ENCODE measurements at places on chromosomes 1 and 21.

DNA sequence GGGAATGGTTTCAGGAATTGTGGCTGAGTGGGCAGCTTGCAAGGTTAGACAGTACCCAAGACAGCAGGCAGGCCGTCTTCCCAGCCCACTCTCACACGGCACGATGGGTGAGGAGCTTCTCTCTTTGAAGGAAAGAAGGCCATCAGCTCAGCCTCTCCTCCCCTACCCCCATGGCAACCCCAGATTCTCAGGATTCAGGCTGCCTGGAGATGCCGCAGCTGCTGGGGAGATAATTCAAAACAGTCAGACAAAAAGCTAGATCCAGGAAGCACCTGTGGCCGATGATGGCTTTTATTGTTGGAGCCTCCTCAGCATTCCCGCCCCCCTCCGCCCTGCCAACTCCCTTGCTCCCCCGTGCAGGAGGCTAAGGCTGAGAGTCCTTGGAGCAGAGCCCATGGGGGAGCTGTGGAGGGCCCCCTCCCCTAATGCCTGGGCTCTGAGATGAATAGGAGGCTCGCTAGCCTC lies 220.5 kb downstream of the TRABD2B start:
- H3K4me3 ChIP-seq: no peak overlapping the region
- DNase-seq: no peak
- H3K27me3 ChIP-seq: peaks cover 20% of the 10 kb centered on the region
- no peaks in the 10 kb centered on the region for H3K4me1 ChIP-seq

DNA sequence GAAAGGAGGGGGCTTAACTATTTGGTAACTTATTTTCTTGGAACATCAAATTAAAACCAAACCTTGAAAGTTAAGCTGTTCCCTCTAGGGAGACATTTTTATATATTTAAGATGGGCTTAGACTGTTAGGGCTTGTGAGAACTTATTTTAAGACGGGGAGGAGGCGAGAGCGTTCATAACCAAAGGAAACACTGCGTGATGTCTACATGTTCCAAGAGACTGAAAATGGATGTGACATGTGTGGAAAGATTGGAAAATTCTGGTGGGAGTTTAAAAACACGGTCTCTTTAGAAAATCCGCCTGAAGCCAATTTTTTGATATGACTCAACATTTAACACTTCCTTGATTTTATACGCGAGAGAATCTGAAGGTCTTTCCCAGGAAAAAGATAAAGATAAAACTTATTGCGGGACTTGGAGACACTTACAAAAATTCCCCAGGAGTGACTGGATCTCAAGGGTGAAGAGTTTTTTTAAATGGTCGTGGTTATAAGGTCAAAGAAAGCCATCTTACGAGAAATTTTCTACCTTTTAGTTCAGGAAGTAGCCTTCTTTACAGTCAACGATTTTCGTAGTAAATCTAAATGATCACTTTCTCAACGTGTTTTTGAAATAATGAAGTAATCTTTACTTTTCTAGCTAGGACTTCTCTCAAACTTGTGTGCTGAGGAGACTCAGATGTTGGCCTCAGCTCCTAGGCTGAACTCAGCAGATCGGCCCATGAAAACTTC lies 828 bp downstream of the PNRC2 start:
- no peak for DNase-seq
- H3K4me1 ChIP-seq: peaks cover 40% of the 10 kb centered on the region
- peaks cover 55% of the 10 kb centered on the region for H3K36me3 ChIP-seq

- H3K4me1 ChIP-seq: peaks cover 19% of the 10 kb centered on the region
- H3K27ac ChIP-seq: peak overlapping the region; percentile 94
- peak overlapping the region; percentile 78 for H3K4me3 ChIP-seq
- DNase-seq: no peak
Measured at GRCh38 chr1:172359491-172359999, 60.9 kb upstream of the C1orf105 start.

DNA sequence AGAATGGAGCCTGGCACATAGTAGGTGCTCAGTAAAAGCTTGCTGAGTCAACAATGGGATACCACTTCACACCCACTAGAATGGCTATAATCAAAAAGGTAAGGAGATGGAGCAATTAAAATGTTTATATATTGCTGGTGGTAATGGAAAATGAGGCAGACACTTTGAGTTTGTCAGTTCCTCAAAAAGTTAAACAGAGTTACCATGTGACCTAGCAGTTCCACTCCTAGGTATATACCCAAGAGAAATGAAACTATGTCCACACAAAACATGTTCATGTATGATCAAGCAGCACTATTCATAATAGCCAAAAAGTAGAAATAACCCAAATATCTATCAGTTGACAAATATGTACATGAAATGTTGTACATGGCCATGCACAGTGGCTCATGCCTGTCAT lies 74.8 kb upstream of the ECE1 start:
- H3K4me1 ChIP-seq: peaks cover 7% of the 10 kb centered on the region
- H3K4me3 ChIP-seq: no peak overlapping the region
- no peaks in the 10 kb centered on the region for H3K36me3 ChIP-seq
- no peak for DNase-seq
- no peak overlapping the region for H3K27ac ChIP-seq

GRCh38 chr1:205477121-205477758 lies 21.4 kb upstream of the BLACAT1 start:
- H3K4me3 ChIP-seq: no peak overlapping the region
- peaks cover 40% of the 10 kb centered on the region for H3K4me1 ChIP-seq
- H3K27me3 ChIP-seq: peaks cover 30% of the 10 kb centered on the region
- DNase-seq: no peak
- peak overlapping the region; percentile 29 for H3K27ac ChIP-seq

DNA sequence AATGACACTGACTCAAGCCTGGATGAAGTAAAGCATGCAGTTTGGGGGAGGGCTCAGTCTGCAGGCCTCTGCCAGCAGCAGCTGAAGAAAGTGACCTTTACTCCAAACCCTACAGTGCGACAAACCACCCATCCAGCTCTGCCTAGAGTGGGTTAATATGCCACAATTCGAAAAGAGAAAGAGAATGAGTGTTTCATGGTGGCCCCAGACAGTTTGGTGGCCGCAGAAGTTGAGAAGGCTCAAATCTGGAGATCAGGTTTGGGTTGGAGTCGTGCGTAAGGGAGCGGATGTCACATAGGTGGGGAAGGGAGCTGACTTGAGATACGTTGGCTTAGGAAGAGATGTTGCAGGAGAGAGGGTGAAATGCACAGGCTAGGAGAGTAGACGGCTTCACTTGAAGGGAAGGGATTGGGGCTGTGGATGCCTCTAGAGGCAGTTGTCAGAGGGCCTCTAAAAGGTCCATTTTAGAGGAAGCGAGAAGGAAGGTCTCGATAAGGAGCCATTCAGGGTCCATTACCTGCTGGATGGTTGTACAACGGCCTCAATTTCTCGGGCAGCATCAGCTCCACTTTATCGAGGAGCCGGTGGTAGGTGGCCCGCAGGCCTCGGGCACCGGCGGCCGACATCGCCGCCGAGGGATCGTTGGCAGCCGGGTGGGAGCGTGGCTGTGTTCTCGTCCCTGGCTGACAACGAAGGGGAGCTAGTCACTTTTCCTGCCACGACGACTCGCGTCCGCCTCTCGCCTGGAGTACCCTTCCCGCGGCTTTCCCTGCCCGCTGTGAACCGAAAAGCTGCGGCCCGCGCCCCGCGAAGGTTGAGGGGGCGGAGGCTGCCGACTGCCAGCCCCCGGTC lies 1.0 kb upstream of the DCAF6 start:
- peaks cover 24% of the 10 kb centered on the region for H3K36me3 ChIP-seq
- DNase-seq: peak; percentile 37
- no peaks in the 10 kb centered on the region for H3K27me3 ChIP-seq
- peak overlapping the region; percentile 81 for H3K27ac ChIP-seq
- H3K4me1 ChIP-seq: peaks cover 35% of the 10 kb centered on the region

DNA sequence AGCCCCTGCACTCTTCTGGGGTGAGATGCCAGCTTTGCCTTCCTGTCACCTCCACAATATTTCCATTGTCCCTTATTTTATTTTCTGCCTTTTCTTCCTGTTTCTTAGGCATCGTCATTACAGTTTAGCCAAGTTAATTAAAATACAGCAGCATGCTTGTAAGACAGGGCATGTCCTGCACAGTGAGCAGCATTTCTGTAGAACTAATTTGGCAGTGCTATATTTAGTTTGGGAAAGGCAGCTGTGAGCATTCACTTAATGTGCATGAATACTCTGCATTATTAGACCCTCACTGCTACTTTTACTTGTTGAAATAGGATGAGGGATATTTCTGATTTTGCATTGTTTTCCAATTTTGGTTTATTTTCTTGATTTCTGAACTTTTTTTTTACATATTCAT lies 133.3 kb downstream of the KCNK2 start:
- H3K4me1 ChIP-seq: no peaks in the 10 kb centered on the region
- no peak overlapping the region for H3K27ac ChIP-seq
- no peak overlapping the region for H3K4me3 ChIP-seq

DNA sequence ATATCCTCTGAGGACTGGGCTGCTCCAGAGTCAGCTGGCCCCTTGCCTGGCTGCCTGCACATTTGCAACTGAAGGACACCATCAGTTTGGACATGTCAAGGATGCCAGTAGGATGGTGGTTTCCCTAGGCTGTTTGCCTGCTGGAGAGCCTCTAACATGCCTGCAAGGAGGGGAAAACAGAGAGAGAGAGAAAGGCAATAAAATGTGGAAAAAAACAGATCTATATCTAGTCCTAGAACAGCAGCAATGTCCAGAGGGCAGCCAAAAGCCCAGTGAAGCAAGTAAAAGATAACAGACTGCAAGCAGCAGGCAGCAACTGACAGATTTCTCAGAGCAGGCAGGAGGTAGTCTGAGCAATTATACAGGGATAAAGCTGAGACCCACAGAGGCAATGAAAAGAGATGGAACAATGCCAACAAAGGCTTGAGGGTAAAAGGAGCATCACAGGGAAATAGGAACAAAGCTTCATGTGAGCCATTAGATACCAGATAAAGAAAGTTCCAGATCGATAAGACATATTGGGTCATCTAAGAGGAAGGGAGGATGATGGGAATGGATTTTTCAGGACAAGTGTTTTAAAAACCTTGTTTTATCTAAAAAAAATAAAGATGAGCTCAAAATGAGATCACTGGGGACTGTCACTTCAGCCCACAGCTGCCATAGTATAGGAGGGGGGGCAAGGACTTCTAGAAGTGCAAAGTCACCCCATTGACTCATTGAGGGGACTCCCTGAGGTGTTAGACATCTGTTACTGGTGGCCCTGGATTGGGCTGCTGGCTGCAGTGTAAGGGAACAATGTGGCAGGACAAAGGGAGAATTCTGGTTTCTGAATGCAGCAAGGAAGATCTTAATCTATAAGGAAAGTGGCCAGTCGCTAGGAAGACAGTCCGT lies 38.6 kb upstream of the GADD45A start:
- no peaks in the 10 kb centered on the region for H3K4me1 ChIP-seq
- H3K27ac ChIP-seq: no peak overlapping the region
- DNase-seq: no peak
- no peak overlapping the region for H3K4me3 ChIP-seq
- no peaks in the 10 kb centered on the region for H3K36me3 ChIP-seq

DNA sequence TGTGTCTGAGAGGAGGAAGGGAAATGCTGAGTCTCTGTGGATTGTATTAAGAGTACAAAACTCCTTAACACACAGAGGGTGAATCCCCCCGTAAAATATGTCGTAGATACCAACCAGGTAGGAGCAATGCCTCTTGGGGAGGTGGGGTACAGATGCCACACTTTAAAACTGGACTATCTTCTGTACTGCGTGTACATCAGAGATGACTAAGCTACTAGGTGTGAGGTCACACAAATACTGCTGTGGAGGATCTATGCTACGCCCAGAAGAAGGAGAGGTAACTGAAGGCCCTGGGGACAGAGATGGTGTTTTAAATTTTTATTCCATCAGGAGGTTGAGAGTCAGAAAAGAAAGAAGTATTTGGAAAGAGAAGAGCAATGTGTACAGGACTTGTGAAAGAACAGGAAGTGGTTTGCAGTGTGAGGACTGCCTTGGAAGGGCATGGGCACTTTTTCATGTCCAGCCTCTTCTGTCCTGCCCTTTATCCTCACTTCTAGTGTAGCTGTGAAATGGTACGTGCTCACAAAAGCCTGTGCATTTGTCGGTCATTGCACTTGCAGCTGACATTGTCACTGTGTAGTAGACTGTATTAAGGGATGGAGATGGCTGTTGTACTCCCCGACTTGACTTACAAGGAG lies 287.8 kb upstream of the CHRM3 start:
- no peak for DNase-seq
- no peaks in the 10 kb centered on the region for H3K36me3 ChIP-seq
- H3K27me3 ChIP-seq: no peaks in the 10 kb centered on the region
- no peak overlapping the region for H3K4me3 ChIP-seq
- no peak overlapping the region for H3K27ac ChIP-seq

DNA sequence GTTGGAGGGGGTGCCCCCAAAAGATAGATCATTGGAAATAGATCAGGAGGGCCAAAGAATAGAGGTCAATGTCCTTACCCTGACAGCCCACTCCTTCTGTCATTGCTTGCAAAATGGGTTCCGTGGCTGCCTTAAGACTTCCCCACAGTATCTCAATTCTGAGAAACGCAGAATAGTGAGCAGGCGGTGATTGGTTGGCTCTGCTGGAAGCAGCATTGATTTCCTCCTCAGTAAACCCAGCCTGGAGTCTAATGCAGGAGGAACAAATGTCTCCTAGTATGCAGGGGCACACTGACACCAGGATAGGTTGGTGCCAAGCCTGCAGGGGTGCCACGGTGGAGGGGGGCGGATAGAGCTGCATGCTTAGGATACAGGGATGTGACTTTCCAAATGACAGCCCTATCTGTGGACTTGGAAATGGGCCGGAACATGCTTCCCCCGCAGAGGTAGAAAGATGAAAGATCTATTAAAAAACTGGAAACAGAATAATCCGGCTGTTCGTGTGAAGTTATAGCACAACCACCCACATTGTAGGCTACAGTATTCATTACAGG lies 76.9 kb downstream of the BRINP2 start:
- H3K27me3 ChIP-seq: no peaks in the 10 kb centered on the region
- no peak overlapping the region for H3K27ac ChIP-seq
- peaks cover 2% of the 10 kb centered on the region for H3K36me3 ChIP-seq
- H3K4me1 ChIP-seq: no peaks in the 10 kb centered on the region

Data from effector memory CD8-positive, alpha-beta T cell (primary cell).